ENCODE measurements at places on chromosomes 1 and 21.

DNA sequence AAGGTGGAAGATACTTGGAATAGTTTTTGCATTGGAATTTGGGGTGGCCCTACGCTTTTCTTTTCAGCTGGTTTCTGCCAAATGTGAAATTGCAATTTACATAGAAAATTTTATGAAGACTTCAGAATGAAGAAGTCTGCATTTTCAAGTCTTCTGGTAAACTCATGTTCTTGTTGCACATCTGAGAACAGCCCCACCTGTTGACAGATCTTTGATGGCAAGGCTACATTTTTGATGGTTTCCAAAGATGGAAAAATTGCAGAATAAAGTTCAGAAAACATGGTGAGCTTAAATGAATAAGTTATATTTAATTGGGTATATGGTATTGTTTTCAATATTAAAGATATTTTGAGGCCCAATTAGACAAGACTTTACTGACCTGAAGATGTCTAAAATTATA, 25.4 kb downstream of the OLFM3 start:
- no peak for DNase-seq

DNA sequence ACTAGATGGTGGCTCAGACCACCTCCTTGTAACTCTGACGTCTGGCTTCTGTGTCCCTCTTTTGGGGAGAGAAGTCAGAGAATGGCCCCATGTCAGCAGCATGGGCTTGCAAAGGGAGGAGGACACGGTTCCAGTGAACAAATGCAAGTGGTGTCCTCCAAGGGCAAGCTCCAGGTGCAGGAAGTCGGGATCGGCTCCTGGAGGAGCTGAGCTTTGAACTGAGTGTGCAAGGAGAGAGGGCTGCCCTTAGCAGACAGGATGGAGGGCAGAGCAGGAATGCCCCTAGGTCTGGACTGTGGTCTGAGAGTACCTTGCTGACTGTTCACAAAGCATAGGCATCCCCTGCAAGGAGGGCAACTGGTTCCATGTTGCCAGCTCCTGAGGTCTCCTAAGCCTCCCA, 17.3 kb downstream of the PKP1 start:
- no peak for DNase-seq

- DNase-seq: no peak
These were observed 115.7 kb downstream of the LIPI start for GRCh38 chr21:14095056-14095455.

DNA sequence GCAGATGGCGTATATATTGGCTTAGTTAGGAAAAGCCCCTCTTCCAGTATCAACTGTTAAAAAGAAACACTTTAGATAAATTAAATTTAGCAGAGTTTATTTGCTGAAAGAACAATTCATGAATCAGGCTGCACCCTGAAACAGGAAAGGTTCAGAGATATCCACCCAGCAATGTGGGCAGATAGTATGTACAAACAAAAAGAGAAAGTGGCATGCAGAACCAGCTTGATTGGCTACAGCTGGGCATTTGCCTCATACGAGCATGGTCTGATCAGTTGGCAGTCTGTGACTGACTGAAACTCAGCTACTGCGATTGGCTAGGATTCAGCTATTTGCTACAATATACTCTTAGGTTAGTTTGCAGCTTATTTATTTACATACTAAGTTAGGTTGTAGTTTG, 98.2 kb downstream of the ZC3H11B start:
- no peak for DNase-seq

GRCh38 chr1:41479000-41479807, 5.3 kb downstream of the EDN2 start:
- DNase-seq: no peak

- DNase-seq: no peak
These were observed 58.0 kb downstream of the NGF start for GRCh38 chr1:115280064-115280463.

GRCh38 chr1:25796811-25797458, 3.1 kb upstream of the SELENON start:
- DNase-seq: peak; percentile 81

GRCh38 chr1:200646515-200646914, 23.2 kb downstream of the DDX59 start:
- DNase-seq: peak; percentile 95

- no peak for DNase-seq
These were observed 102.0 kb downstream of the ERG start for GRCh38 chr21:38396325-38396724.

All from MV-4-11 (cell line).